ENCODE measurements at places on chromosomes 13 and 19.

DNA sequence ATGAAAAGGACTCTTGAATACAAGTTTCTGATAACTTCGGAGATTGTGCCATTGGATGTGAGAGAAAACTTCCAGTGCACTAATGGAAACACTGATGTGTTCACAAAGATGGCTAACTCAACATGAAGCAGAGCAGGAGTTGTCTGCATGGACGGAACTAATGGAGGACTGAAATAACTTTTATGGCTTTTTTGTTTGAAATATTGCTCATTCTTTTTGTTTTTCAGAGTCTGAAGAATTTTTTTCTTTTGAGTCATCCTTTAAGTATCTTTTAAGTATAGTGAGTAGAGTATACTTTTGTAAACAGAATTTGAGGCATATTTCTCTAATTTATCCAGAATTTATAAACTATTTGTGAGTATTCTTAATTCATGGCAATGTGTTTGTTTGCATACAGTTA is 25.7 kb downstream of the CRYL1 start:
- no peak for DNase-seq

GRCh38 chr19:15810335-15810734 is 5.1 kb downstream of the OR10H1 start:
- DNase-seq, result no peak

DNA sequence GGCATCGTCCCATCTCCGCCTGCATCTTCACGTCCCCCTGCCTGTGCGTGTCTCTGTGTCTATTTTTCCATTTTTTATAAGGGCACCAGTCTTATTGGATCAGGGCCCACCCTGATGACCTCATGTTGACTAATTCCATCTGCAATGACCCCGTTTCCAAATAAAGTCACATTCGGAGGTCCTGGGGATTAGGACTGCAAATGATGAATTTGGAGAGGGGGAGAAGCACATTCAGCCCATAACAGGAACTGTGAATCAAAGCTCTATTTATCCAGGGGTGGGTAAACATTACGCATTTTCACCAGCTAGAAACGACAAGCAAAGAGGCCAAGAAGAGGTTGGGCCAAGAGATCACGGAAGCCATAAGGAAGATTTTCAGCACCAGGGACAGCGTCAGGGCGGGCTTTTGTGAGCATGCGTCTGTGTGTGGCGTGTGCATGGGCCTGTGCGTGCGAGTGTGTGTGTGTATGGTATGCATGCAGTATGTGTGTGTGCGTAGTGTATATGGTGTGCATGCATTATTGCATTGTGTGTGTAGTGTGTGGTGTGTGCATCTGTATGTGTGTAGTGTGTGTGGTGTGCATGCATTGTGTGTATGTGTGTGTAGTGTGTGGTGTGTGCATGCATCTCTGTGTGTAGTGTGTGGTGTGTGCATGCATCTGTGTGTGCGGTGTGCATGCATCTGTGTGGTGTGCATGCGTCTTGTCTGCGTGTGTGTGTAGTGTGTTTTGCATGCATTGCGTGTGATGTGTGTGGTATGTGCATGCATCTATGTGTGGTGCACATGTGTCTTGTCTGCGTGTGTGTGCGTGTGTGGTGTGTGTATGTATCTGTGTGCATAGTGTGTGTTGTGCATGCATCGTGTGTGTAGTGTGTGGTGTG is 19.6 kb downstream of the CELF5 start:
- peak; percentile 15 for DNase-seq

GRCh38 chr19:40620161-40620485 is 19.0 kb downstream of the LTBP4 start:
- no peak for DNase-seq

DNA sequence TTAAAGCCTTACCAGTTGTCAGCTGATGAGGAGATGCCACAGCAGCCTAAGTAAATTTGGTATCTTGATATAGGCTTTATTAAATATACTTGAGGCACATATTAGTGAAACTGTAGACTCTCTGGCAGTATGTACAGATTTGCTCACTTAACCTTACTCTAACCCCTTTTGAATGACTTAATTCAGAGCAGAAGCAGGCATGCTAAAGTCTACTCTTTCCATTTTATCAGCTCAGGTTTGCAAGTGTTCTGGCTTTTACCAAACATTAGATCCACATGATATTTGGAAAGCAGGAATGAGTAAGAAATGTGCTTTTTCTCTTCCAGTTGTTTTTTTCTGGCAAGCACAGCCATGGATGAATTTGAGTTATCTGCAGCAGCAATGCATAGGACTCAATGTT is 541.0 kb upstream of the PCDH9 start:
- no peak for DNase-seq

All from smooth muscle cell of the brain vasculature (primary cell).